Neural crest cell (in vitro differentiated cells): ENCODE measurements at places on chromosomes 2 and 18. TPM values are rescaled to one million over a fixed set of nuclear protein-coding genes. Genes with fewer than 3 reads are reported as not detected.

The HOXD13 gene
- total RNA-seq, result not detected in 2 replicates

The BCL11A gene
- 2.2 and 2.3 TPM in 2 replicates for total RNA-seq

DNA sequence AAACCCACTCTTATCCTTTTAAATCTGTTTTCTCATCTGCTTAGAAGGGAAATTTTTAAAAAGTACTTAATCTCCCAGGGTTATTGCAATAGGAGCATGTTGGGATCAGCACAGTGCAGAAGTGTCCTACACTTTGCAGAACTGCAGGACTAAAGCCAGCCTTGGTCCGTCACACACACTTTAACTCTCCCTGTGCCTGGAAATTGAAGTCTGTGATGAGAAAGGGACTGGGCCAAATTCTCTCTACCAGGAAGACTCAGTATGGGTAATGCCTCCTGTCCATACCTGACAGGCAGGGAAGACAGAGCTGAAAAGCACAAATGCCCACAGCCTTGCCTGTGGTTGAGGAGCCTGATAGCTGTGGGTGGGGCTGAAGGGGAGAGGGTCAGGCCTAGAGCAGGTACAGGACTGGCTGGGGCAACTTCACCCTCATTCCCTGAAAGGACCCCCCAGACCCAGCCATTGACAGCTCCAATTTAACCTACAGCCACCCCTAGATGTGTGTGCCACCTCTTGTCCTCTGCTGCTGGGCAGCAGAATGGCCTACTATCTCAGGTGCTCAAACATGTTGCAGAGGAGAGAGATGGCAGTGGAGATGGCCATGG is 377.2 kb upstream of the KLHL29 start:
- H3K4me1 ChIP-seq, result no peaks in the 10 kb centered on the region
- DNase-seq, result no peak
- no peaks in the 10 kb centered on the region for H3K36me3 ChIP-seq
- H3K4me3 ChIP-seq, result no peak overlapping the region
- H3K27me3 ChIP-seq, result no peaks in the 10 kb centered on the region

DNA sequence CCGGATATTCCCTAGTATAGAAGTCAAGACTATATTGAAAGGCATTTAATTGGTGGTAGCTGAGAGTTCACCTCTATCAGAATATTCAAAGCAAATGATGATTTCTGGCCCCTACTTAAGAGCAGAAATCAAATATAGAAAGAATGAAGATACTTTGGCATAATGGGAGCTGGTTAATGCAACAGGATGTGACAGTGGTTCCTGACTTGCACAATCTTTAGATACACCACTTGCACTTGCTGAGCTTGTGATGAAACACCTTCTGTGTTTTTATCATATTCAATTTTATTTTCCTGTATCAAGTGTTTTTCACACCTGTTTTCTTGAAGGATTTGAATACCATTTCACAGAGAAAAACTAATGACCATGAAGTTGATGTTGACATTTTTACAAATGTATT is 124.1 kb upstream of the CDH19 start:
- no peak for DNase-seq
- peak overlapping the region; percentile 67 for H3K27ac ChIP-seq
- H3K4me1 ChIP-seq, result peaks cover 38% of the 10 kb centered on the region
- H3K4me3 ChIP-seq, result no peak overlapping the region

DNA sequence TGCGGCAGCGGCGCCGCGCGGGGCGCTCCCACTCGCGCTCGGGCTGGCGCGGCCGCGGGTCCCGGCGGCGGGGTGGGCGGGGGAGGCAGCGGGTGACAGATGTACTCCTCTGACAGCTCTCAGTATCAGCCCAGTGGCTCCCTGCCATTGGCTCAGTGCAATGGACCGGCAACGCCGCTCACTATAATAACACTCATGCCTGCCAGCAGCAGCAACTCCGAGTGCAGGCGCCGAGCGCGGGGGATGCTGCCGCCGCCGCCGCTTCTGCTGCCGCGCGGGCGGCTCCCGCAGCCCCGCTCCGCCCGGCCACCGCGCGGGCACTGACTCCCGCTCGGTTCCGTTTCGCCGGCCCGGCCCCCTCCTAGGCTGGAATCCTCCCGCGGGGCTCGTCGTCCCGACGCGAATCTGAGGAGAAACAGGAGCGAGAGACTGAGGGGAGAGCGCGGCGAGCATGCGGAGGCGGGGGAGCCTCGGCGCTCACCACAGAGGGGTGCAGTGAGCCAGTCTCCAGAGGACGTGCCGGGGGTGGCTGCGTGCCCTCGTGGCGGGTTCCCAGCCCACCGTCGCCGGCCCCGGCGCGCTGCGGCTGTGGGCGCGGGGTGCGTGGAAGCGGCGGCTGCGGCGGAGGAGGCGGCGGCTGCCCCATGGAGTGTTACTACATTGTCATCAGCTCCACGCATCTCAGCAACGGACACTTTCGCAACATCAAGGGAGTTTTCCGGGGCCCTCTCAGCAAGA is at the start of gene ZNF804A:
ZNF804A (plus strand) TSS at position 214 of the 738 bp plus-strand sequence; CDS start at position 645, 431 bp downstream.
- peaks cover 65% of the 10 kb centered on the region for H3K27me3 ChIP-seq
- H3K27ac ChIP-seq, result peak within 1 kb of the TSS; percentile 84
- H3K36me3 ChIP-seq, result no peaks in the 10 kb centered on the region
- peak; percentile 50 for DNase-seq
- H3K4me1 ChIP-seq, result peaks cover 20% of the 10 kb centered on the region
